ENCODE measurements at places on chromosomes 7 and 10. TPM values are rescaled to one million over a fixed set of nuclear protein-coding genes. Genes with fewer than 3 reads are reported as not detected.

The ICA1 gene
- 40.0 TPM for total RNA-seq

The PON1 gene
- not detected for total RNA-seq

The PRKAR2B gene
- total RNA-seq: 33.5 TPM

The NEBL gene
- total RNA-seq: 1.7 TPM

The CLCN1 gene
- not detected for total RNA-seq

The FEZF1 gene
- total RNA-seq: not detected
